ENCODE measurements at places on chromosomes 7 and 10.

DNA sequence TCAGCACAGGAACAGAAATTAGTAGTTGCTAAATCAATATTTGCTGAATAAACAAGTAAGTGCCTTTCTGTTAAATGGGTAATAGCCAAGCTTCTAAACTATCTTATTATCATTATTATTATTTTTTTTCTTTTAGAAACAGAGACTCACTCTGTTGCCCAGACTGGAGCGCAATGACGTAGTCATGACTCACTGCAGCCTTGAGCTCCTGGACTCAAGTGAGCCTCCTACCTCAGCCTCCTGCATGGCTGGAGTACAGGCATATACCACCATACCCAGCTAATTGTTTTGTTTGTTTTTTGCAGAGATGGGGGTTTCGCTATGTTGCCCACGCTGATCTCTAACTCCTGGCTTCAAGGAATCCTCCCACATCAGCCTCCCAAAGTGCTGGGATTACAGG is 12.3 kb upstream of the ELN start:
- no peak for DNase-seq

- no peak for DNase-seq
Observed at GRCh38 chr10:119614686-119615085, 17.9 kb upstream of the TIAL1 start.

- DNase-seq = no peak
Observed at GRCh38 chr7:97357459-97357858, 240.0 kb downstream of the SDHAF3 start.

- DNase-seq = no peak
Observed at GRCh38 chr10:79319115-79319771, 28.0 kb upstream of the PPIF start.

DNA sequence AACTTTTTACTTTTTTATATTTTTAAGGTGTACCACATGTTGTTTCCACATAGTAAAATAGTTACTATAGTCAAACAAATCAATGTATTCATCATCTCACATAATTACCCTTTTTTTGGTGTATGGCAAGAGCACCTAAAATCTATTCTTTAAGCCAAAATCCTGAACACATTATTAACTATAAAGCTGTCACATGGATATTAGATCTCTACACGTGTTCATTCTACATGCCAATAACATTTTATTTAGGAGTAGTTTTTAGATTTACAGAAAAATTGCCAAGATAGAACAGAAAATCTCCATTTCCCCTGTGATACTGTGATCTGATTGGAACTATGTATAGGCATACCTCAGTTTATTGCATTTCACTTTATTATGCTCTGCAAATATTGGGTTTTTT is 137.1 kb downstream of the SH2D4B start:
- DNase-seq = no peak

DNA sequence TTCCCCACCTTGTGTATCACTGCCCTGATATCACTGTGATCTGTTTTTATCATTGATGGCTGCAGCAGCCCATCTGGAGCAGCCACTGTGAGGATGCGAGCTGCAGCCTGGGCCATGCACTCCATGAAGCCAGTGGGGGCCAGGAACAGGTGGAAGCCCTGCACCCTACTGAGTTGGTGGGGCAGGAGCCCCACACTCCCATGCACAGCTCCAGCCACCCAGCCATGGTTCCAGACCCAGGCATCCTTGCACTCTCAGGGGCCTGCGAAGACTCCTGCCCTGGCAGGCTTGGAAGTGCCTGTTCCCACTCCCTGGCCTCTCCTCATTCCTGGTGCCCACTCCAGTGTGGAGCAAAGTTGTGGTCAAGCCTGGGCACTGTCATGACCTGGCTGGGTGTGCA is 424.0 kb upstream of the FZD8 start:
- DNase-seq = no peak

- peak; percentile 19 for DNase-seq
Observed at GRCh38 chr10:12826800-12827372, 174.6 kb downstream of the CCDC3 start.

DNA sequence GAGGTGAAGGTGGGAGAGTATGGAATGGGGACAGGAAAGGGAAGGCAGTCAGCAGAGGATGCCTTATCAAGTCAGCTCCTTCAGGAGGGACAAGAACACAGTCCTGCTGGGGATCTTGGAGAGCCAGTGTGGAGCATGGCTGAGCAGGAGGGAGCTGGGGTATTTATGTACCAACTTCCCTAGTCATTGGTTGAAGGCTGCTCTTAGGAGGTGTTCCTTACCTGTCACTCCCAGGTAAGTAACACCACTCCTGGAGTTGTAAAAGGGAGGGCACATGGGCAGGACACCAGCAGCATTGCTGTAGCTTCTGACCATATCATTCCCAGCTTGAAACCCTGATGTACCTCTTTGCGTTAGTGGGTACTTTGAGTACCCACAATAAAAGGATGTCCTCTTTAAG is 29.8 kb downstream of the SLC29A3 start:
- no peak for DNase-seq

DNA sequence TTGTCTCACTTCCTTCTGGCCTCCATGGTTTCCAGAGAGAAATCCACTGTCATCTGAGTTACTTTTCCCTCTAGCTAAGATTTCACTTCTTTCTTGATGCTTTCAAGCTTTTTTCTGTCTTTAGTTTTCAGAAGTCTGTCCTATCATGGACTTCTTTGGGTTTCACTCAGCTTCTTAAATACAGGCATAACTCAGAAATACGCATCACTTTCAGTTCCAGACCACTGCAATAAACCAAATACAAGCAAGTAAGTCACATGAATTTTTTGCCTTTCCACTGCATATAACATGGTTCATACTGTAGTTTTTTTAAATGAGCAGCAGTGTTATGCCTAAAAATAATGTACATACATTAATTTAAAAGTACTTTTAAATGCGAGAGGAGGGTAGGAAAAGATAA is 48.7 kb downstream of the STK17A start:
- DNase-seq = no peak

DNA sequence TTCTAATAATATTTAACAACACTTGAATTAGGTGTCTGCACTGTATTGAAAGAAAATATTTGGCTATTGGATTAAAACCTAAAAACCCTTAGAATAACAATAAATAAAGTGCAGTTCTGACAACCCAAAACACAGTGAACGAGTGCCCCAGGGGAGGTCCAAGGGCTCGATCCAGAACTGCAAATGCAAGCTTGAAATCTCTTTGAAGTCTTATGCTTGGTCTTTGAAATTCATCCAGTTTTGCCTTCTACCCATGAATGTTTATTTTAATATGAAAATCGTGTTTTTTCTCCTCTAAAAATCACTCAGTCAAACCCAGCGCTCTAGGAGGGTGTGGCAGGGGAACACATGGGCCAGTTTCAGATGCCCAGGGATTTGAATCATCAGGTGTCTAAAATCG is 119.5 kb downstream of the MTPAP start:
- no peak for DNase-seq

DNA sequence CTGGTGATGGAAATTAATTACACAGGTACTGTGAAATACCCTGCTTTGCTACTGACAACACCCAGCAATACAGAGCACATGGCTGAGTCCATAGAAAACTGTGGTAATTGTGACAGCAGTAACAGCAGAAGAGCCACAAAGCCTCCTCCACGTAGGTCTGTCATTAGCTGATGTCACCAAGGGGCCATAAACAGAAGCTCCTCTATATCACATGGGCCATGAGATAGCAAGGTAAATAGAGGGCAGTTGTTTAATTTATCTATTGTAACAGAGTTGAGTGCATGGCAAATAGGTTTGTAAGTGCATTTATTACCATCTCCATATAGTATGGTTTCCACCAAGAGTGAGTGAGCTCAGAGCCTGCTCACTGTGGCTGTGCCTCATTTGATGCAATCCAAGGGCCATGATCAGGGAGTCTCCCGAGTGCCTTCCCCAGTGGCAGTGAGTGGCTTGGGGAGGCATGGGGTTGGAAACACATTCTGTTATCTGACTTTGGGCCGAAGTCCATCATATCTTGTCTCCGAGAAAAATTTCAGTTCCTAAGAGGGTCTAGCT is 281.2 kb downstream of the SKAP2 start:
- DNase-seq = peak; percentile 44

DNA sequence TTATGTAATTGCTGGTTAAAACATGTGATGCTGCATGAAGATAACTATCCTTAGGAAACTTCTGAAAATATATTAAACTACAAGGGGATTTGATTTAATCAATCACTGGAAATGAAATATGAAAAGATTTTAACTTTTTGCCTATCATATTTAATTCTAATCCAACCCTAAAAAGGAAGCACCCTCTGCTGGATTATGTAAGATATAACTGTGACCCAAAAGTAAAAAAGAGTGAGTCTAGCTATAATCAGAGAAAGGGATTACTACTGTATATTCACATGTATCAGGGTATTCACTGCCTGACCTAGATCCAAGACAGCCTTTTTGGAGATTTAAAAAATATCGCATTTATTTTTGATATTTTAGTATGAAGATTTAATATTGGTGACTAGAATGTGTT is 295.5 kb downstream of the MDFIC start:
- DNase-seq = no peak

Measured in NCI-H1436 (cell line).